Omental fat pad (tissue), 4 donors: ENCODE measurements at places on chromosomes 5 and 9. TPM values are rescaled to one million over a fixed set of nuclear protein-coding genes. Genes with fewer than 3 reads are reported as not detected.

GRCh38 chr5:4295663-4296339 is 700.2 kb downstream of the IRX1 start:
- DNase-seq: no peak

SPTAN1 gene
- 381 TPM for total RNA-seq

PTGS1 gene
- 16.0 TPM for total RNA-seq

NR5A1 gene
- not detected for total RNA-seq

EIF4E1B gene
- not detected for total RNA-seq
